Colonic mucosa (tissue), 4 donors: ENCODE measurements at places on chromosomes 12 and 14. TPM values are rescaled to one million over a fixed set of nuclear protein-coding genes. Genes with fewer than 3 reads are reported as not detected.

DBX2 gene
- not detected for total RNA-seq

PTPN21 gene
- total RNA-seq = 22.2 TPM

PMCH gene
- total RNA-seq = not detected

SPATA7 gene
- total RNA-seq = 3.9 TPM

ERGIC2 gene
- 60.0 TPM for total RNA-seq

KRT75 gene
- not detected for total RNA-seq

IGFBP6 gene
- total RNA-seq = 7.2 TPM

B4GALNT1 gene
- 0.32 TPM for total RNA-seq

CELA1 gene
- not detected for total RNA-seq

FOXG1 gene
- not detected for total RNA-seq

TAS2R8 gene
- total RNA-seq = not detected

SLC38A4 gene
- total RNA-seq = 2.8 TPM

MYH6 gene
- not detected for total RNA-seq
